Dermis lymphatic vessel endothelial cell (primary cell): ENCODE measurements at places on chromosomes 12 and 14. TPM values are rescaled to one million over a fixed set of nuclear protein-coding genes. Genes with fewer than 3 reads are reported as not detected.

Gene OTUB2
- 0.11 and 0.60 TPM in 2 replicates for total RNA-seq

Gene HOTAIR
- not detected in 2 replicates for total RNA-seq

Gene TAMALIN
- total RNA-seq = 27.4 and 32.4 TPM in 2 replicates

Gene TMPRSS12
- total RNA-seq = not detected in 2 replicates

Gene POC1B
- total RNA-seq = 15.8 and 22.4 TPM in 2 replicates

Gene AICDA
- total RNA-seq = not detected in 2 replicates
